Hepatocyte (in vitro differentiated cells): ENCODE measurements at places on chromosomes 7 and 10. TPM values are rescaled to one million over a fixed set of nuclear protein-coding genes. Genes with fewer than 3 reads are reported as not detected.
A peak's percentile ranks its signal among the peaks of the same experiment; 100 is the strongest.

DNA sequence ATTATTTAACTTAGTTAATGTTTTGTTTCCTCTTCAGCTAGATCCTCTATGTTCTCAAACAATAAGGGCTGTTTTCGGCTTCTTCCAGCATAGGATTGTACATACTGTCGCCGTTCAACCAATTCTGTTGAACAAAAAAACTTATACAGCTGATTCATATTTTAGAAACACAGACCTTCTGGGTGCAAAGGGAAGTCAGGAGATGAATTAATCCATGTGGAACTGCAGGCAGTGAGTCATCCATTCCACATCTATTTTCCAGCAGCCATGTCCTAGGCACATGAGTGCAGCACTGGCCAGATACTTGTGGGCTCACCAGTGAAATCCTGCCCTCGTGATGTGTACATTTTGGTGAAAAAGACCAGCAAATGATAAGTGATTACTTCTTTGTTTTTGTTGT lies 163.2 kb downstream of the JAZF1 start:
- DNase-seq: no peak

Gene AGAP4
- 6.4 and 7.9 TPM in 2 replicates for polyA plus RNA-seq

- no peak for DNase-seq
Observed at GRCh38 chr10:110408203-110408871, 89.4 kb upstream of the DUSP5 start.

DNA sequence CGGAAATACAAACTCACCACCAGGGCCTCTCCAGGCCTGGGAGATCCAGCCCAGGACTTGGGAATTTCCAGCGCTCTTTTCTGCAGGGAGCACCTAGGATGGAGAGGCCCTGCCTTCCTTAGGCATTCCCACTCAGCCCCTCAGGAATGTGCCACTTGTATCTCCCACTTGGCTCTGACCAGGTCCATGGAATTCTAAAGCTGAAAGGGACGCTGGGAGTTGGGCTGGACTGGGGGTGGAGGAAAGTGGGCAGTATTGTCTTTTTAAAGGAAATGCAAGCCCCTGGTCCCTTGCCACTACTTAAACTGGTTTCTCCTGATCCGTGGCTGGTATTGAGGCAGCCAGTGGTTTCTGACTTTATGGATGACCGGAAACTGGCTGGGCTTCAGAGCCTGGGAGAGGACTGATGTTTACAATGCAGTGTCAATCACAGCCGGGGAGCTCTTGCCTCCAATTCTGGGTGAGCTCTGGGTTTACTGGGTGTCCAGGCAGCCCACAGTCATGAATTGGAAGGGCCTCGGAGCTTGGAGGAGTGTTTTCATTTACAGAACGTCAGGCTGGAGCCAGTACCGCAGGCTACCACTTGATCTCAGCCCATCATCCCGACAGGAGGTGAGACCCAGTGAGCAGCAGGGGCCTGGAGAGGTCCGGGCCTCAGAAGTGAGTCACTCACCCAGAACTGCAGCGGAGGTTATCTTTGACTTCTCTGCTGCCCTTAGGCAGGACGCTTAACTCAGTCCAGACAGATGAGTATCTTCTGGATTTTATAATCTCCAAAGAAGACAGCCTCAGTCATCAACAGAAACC lies 27.3 kb downstream of the AGAP3 start:
- peak; percentile 69 for DNase-seq

DNA sequence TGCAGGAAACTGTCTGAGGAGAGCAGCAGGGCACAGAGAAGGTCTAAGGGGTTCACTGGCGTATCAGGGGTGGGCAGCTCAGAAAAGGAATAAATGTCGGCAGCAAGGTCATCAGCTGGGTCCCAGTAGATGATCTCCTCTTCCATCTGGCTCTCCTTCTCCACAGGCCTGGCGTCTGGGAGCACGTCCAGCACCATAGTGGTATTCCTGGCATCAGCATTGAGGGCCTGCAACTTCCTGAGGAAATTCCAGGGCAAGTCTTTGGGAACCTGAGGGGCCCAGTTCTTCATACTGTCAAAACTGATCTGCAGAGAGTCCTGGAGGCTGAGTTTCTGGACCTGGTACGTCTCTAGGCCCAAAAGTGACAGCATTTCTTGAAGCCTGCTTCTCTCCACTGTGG lies 9.6 kb upstream of the MRPS24 start:
- DNase-seq: no peak

Gene GPR158
- 0.02 and 0.26 TPM in 2 replicates for polyA plus RNA-seq

Gene NT5C3A
- polyA plus RNA-seq: 18.8 and 21.2 TPM in 2 replicates

DNA sequence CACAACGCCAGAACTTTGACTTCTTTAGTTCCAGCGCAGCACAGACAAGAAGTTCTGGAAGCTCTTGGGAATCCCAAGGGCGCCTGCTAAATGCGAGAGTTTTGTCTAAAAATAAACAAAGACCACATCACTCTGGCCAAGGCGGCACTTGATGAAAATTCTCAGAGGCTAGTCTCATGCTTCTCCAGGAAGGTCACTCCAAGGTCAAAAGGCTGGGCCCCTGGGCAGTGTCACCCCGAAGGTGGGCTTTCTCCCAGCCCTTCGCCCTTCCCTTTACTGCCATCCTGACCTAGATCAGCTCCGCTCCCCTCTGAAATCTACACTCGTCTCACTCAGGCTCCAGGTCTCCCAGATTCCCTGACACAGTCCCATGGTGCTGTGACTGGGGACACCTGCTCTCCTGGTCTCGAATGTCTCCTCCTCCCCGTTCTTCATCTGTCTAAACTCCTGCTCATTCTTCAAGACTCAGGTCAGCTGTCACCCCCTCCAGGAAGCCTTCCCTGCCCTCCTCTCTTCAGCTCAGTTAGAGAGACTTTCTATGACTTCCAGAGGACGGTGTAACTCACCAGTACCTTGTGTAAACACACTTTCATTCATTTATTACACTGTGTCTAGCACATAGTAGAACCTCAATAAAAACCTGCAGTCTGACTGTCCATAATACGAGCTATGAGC lies 10.5 kb downstream of the FAM53B start:
- no peak for DNase-seq

Gene EMX2
- polyA plus RNA-seq: not detected in 2 replicates

DNA sequence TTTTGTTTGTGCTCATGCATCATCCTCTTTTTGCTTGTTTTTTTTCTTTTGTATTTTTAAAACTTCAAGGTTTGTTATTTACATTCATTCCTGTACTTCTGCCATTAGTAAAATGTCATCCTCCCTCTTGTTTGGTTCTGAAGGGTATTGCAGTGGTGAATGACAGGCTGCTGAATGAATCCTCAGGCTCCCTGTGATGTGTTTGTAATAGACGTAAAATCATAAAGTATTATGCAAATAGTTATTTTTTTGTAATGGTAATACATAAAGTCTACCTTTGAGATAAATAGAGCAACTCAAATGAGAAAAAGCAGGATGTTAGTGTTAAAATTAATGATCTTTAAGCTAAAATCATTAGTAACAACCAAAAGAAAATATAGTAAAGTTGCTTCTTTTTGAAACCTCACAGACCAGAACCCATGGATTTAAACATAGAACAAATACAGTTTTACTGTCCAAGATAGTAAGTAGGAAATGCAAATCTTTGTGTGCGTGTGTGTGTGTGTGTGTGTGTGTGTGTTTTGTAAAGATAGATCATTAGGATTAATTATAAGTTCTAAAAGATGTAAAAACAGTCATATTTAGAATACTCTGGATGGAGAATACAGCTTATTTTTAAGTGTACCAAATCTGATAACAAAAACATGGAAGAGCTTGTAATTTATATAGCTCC lies 4.5 kb downstream of the GLCCI1 start:
- DNase-seq: no peak

Gene UNCX
- not detected in 2 replicates for polyA plus RNA-seq

Gene CALCR
- not detected in 2 replicates for polyA plus RNA-seq

DNA sequence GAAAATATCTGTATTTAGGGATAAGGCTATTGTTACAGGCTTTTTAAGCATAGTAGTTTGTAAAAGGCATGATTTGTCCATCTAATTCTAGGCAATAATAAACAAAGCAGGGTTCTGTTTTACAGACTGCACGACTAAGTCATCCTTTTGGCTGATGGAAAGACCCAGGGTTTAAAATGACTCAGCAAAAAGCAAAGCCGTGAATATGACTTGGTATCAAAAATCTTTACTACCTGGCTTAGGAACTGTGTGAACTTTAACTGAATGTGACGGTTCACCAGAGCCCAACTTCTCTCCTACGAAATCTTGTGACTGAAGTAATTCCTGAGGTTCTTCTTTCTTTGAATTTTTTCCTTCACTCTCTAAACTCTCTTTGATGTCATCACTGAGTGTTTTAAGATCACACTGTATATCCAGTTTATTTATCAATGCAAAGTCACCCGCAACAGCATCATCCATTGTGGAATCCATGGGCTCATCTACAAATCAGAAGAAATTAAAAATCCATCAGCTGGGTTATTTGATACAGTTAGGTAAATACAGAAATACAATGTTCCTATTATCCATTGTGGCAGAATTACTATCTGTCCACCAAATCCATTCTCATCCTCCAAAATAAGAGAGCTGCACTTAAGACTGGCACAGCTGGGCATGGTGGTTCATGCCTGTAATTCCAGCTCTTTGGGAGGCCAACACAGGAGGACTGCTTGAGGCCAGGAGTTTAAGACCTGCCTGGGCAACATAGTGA lies 17.0 kb downstream of the ATE1 start:
- DNase-seq: no peak

- no peak for DNase-seq
Observed at GRCh38 chr7:18503126-18503866, 7.7 kb downstream of the HDAC9 start.

Gene AKR1D1
- 6.5 and 8.1 TPM in 2 replicates for polyA plus RNA-seq

DNA sequence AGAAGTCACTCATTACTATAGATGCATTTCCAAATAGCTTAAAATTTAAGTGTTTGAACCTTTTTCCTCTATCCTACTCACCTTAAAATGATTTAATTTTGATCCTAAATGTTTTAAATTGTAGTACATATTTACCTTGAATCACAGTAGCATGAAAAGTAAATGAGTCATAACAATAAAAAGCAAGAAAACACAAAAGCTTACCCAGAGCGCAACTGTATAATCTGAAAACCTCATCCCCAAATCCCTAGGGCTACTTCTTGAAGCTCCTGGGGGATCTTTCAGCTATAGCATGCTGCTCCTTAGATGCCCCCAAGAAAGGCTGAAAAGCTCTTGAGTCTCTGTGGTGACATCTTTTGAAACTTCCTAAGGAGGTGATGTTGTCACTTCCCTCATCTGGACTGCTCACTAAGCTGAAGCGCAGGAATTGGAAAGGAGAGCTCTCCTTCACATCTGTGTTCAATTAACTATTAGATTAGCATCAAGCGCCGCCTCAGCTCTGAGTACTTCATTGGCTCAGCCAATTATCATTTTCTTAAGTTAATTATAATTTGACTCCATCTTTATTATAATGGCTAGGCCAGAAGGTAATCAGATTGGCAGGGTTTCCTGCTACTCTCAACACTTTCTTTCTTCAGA lies 60.2 kb downstream of the SEMA3E start:
- no peak for DNase-seq

Gene INHBA
- 7.0 and 9.4 TPM in 2 replicates for polyA plus RNA-seq

GRCh38 chr10:70186571-70186970 lies 16.3 kb upstream of the SAR1A start:
- DNase-seq: no peak

- DNase-seq: no peak
Observed at GRCh38 chr7:104836976-104837375, 177.0 kb upstream of the KMT2E start.

Gene FOXI2
- not detected in 2 replicates for polyA plus RNA-seq

DNA sequence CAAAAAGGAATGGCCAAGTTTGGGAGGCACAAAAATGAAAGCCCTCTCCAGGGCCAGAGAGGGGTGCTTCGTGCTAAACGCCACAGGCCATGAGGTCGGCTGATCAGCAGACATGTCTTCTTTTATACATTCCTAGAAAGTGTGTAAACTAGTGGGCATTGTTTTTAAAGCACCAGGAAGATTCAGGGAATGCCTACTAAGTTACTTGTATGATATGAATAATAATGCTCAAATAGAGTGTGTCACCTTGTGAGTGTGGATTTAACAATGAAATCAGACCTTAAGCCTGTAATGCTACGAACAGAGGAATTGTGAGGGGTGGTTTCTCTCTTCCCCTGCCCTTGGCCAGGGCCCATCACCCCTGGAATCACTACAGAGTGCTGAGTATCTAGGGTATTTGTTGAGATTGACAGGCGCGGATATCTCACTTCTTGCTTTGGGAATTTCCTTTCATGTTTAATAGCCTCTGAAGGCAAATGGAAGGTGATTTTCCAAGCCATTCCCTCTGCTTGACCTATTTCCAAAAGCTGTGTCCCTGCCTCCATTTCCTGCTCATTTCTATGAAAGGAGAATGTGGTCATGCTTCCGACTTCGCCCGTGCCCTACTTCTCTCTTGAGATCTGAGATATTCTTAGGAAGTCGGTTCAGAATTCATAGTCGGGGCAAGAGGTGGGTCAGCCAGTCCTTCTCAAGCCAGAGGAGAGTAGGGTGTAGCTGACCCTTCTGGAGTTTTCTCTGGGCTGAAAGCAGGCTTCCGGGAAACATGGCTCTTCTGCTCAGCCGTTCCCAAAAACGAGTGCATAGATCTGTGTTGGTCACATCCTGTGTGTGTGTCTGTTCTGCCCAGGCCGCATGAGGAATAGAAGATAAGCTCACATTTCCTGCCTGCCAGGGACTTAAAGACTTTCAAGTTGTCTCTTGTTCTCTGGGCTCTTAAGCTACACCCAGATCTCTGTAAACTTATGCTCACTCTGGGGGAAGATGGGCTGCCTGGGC lies 167.8 kb upstream of the ITGB1 start:
- no peak for DNase-seq

- DNase-seq: no peak
Observed at GRCh38 chr10:98106531-98106930, 27.9 kb upstream of the R3HCC1L start.

DNA sequence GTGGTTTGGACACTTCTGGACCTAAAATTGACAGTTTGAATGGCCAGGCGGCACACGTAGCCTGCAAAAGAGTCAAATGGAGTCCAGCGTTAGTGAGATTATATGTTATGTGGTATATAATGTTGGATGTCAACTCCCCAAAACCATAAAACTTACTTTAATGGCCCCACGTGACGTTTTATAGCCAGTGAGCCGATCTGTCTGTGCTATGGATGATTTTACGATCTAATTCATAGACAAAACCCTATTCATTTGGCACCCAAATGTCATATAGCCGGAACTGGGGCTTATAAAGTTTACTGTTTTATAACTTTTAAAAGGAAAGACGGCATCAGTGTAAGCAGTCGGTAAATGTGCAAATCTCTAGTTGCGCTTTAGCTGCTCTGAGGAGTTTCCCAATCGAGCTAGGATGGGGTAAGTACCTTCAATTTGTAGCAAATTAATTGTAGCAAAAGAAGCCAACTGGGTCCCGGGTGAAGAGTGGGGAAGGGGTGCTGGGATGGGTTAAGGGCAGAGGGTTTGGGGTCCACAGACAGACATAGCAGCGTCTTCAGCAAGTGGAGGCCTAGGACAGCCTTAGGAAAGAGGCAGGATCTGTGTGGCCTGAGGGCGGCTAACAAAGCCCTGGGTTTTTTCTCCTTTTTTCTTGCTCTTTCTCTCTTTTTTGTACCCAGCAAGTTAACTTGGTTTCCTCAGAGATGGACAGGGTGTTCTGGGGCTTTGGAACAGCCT lies 3.2 kb downstream of the HOXA5 start:
- no peak for DNase-seq

Gene ABCB1
- polyA plus RNA-seq: 6.5 and 7.9 TPM in 2 replicates

Gene PHYHIPL
- 5.0 and 6.8 TPM in 2 replicates for polyA plus RNA-seq
